ENCODE measurements at places on chromosomes 16 and 17.

DNA sequence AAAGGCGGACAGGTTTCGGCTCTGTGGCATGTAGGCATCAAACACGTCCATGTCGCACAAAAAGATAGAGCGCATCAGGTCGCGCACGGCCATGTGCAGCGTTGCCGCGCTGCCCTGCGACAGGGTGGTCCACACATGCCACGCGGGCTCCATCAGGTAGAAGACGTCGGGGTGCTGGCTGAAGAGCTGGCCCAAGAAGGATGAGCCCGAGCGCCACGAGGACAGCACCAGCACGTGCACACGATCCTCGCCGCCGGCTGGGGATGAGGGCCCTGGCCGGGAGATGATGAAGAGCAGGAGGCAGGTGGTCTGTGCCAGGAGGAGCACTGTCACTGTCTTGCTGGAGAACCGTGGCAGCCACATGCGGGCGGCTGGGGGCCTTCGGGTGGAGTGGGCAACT lies 5.9 kb downstream of the CHST5 start:
- no peak for DNase-seq

- peak; percentile 66 for DNase-seq
Measured at GRCh38 chr16:901715-902601, 68.8 kb downstream of the LMF1 start.

- DNase-seq, result no peak
Measured at GRCh38 chr17:70863436-70864248, 694.3 kb downstream of the KCNJ2 start.

DNA sequence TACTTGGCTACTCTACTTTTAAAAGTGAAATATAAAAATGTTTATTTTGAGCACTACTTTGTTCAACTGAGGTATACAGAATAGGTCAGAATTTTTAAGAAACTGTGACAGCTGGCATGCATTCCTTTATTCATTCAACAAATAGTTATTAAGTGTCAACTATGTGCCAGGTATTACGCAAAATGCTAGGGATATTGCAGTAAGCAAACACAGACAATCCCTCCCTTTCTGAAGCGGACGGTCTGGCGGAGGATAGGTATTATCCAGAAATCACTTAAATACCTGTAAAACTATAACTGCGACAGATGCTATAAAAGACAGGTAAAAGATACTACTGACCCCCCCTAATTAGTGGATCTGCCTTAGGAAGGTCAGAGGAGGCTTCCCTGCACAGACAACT lies 26.1 kb downstream of the METTL16 start:
- DNase-seq, result no peak

DNA sequence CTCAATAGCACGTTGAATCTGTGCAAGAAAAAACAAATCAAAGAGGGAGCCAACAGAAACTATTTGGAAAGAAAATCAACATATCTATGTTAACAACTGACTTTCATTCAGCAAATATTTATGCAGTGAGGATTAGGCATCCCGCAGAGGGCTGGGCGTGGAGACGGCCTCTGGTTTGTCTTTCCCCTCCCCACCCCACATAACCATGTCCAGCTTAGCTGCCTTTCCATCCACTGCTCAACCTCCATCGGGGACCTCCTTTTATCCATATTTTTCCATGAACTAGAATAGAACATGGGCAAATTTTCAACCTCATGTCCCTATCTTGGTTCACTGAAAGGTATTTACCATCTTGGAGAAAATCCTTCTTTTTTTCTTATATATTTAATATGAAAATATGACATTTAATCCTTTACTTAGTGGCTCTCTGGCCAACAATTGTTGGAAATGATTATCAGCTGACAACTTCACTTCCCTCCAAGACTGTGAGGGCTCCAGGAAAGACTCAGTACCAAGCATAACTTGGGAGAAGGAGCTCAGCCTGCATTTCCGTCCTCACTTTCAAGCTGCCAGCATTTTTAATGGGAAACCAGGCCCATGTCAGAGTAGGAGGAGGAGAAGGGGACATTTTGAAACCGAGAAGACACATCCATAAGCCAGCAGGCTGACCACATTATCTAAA lies 462.6 kb upstream of the MAF start:
- no peak for DNase-seq

DNA sequence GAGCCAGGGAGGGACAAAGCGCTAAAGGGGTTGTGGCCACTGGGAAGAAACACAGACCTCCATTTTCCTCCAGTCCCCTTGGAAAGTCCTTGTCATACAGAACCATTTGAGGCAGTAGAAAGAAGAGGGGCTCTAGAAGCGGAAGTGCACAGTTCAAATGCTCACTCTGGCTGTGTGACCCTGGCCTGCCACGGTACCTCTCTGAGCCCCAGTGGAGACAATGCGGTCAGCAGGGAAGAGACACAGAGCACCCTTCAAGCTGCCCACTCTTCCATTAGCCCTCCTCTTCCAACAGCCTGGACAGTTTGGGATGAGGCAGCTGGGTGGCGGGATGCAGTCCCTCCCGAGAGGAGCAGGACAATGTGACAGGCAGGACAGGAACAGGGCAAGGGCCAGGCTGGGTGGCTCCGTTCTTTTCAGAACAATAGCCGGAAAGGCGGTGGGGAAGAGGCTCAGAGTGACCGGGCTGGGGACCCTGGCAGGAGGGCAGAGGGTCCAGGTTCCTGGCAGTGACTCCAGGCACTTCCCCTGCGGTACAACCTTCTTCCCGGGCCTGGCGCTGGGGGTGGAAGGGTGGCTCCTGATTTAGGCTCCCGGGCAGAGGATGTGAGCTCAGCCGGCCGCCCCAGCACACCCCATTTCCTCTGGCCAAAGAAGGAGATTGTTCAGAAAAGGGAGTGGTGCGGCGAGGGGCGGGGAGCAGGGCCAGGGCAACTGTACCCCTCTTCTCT lies 5.6 kb downstream of the CASKIN2 start:
- no peak for DNase-seq

DNA sequence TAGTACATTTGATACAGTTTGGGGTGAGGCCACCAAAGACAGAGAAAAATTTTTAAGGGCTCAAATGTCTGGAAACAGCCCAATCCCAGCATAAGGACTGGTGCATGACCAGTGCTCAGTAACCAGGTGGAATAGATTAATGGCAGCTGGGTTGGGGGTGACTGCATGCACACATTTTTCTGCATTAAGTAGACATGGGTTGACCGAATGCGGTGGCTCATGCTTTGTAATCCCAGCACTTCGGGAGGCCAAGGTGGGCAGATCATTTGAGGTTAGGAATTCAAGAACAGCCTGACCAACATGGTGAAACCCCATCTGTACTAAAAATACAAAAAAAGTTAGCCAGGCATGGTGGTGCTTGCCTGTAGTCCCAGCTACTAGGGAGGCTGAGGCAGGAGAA lies 121.1 kb upstream of the HSBP1 start:
- DNase-seq, result no peak

GRCh38 chr16:28210979-28211588 lies 681 bp downstream of the XPO6 start:
- DNase-seq, result peak; percentile 92

GRCh38 chr16:47141773-47142485 lies 1.8 kb downstream of the NETO2 start:
- DNase-seq, result peak; percentile 86

DNA sequence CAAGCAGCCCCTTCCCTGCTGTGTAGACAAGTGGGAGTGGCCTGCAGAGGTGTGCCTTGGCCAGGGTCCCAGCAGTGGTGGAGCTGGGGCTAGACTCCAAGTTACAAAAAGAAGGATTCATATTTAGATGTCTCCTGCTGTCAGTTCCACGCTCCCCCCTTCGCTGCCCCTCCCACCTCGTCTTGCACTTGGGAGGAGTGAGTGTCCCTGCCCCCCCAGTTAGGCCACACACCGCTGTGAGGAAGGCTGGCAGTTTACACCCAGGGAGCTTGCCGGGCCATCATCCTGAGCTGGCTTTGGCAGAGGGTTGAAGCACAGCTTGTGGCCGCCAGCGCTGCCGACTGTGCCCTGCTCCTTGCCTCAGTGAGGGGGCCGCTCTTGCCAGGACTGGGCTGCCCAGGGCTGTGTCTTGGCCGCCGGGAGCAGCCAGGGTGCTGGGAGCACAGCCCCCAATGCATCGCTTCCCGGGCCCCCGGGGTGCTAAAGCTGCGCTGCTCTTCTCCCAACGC lies 44.3 kb downstream of the ELAC2 start:
- DNase-seq, result no peak

GRCh38 chr17:19305761-19306159 lies 56.8 kb downstream of the B9D1 start:
- no peak for DNase-seq

- no peak for DNase-seq
Measured at GRCh38 chr16:29757950-29758466, 12.2 kb upstream of the C16orf54 start.

DNA sequence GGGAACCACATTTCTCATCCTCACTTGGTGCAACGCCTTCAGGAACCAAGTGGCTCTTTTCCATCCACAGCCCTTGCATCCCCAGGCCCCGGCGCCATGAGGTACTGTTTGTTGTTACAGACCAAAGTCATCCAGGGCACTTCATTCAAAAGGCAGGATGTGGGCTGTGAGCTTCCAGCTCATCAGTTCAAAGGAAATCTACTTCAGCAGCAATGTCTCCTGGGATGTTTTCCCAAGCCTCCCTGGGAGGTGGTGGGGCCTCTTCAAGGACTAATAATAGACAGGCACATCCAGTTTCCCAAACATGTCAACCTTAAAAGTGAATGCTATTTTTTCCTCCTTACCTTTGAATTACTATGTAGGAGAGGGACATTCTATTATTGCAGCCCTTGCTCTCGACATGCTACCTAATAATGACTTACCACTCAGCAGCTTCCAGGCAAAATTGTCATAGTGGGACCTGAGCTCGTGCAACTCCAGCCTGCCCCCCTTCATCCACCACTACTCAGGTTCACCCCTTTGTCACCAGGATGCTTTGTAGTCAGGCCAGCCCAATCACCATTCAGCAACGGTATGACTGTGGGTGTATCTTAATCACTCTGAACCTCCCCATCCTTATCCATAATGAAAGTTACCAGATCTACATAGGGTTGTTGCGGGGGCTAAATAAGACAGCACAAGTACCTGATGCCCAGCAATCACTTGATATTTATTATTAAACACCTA lies 1.7 kb upstream of the PRKCB start:
- no peak for DNase-seq

GRCh38 chr16:66677179-66677578 lies 19.4 kb downstream of the CMTM4 start:
- DNase-seq, result no peak

DNA sequence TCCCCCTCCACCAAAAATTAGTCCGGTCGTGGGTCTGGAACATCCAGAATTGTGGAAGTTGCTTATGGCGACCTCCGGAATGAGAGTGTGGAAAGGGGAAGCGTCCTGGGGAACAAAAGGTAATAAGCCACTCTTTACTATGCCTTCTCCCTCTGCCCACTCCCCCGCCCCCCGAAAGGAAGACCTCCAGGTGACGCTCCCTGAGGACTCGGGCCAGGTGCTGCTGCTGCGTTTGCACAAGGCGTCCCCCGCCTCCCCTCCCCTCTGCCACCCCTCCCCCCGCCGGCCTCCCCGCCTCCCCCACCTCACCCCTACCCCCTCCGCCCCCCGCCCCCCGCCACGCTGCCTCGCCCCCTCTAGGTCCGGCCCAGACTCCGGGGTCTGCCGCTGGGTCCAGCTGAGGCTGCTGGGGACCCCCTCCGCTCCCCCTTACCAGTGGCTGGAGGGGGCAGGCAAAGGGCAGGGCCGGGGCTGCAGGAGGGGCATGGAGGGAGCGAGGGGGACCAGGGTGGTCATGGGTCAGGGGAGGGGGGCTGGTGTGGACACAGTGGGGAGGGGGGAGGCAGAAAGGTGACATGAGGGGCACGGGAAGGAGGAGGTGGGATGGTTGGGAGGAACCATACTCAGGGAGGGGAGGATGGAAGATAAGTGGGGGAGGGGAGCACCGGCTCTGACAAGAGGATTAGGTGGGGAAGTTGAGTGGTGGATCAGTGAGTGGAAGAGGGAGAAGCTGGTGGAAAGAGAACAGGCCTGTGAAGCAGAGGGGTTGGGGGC lies 23.6 kb downstream of the ALOX12B start:
- DNase-seq, result no peak

- DNase-seq, result no peak
Measured at GRCh38 chr16:87662254-87663204, 60.2 kb downstream of the JPH3 start.

DNA sequence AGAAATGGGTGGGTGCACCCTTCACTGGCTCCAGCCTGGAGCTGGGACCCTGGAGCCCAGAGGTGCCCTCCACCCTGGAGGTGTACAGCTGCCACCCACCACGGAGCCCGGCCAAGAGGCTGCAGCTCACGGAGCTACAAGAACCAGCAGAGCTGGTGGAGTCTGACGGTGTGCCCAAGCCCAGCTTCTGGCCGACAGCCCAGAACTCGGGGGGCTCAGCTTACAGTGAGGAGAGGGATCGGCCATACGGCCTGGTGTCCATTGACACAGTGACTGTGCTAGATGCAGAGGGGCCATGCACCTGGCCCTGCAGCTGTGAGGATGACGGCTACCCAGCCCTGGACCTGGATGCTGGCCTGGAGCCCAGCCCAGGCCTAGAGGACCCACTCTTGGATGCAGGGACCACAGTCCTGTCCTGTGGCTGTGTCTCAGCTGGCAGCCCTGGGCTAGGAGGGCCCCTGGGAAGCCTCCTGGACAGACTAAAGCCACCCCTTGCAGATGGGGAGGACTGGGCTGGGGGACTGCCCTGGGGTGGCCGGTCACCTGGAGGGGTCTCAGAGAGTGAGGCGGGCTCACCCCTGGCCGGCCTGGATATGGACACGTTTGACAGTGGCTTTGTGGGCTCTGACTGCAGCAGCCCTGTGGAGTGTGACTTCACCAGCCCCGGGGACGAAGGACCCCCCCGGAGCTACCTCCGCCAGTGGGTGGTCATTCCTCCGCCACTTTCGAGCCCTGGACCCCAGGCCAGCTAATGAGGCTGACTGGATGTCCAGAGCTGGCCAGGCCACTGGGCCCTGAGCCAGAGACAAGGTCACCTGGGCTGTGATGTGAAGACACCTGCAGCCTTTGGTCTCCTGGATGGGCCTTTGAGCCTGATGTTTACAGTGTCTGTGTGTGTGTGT lies 46.8 kb downstream of the IL21R start:
- DNase-seq, result no peak

DNA sequence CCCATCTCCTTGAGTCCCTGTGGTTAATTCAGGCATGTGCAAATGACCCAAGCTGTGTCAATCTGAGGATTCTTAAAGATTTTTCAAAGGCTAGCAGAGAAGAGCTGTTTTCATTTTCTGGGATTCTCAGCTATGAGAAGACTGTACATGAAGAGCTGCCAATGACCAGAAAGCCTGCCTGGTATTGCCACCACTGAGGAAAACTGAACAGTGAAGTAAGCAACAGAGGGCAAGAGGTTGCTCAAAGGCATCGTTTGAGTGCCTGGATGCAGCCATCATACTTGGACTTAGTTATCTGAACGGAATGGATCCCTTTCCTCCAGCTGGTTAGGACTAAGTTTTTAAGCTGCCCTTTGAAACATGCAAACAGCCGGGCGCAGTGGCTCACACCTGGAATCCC lies 38.4 kb downstream of the FAM20A start:
- DNase-seq, result no peak

DNA sequence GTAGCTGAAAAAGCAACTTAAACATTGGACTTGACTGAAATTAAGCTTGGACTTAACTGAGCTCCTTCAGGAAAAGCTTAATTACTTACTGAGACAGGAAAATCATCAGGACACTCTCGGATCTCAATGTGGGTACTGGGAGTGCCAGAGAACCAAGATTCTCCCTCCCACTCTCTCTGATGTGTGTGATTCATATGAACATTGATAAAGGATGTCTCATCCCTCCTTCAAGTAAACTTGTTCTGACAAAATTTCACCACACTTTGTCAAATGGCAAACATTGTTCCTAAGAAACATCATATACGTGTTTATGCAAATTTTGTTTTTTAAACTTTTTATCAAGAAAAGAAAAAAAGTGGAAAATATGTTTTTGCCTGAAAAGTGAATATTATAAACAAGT lies 4.1 kb upstream of the SLFN5 start:
- DNase-seq, result no peak
